HL-60 (cell line): ENCODE measurements at places on chromosomes 3 and 15.
A peak's percentile ranks its signal among the peaks of the same experiment; 100 is the strongest.

GRCh38 chr3:52095990-52096775 lies 39.8 kb upstream of the DUSP7 start:
- DNase-seq: no peak

GRCh38 chr3:16936233-16936632 lies 51.5 kb downstream of the PLCL2 start:
- DNase-seq: peak; percentile 7

DNA sequence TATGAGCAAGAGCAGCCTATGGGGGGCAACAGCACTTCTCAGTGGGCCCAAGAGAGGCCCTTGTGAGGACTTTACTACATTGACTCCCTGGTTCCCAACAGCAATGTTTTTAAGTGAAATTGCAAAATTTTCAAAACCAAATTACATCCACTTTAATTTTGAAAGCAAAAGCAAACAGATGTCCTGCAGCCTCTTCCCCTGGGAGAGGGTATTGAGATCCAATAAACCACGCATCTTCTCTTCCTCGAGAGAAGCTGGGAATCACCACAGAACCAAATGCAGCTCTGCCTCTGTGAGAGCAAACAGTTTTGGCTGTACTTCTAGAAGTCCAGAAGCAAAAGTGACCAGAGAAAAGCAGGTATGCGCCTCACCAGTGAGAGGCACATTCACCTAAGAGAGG lies 25.2 kb downstream of the NMNAT3 start:
- DNase-seq: no peak

GRCh38 chr3:113831103-113831355 lies 7.6 kb upstream of the GRAMD1C start:
- DNase-seq: no peak

DNA sequence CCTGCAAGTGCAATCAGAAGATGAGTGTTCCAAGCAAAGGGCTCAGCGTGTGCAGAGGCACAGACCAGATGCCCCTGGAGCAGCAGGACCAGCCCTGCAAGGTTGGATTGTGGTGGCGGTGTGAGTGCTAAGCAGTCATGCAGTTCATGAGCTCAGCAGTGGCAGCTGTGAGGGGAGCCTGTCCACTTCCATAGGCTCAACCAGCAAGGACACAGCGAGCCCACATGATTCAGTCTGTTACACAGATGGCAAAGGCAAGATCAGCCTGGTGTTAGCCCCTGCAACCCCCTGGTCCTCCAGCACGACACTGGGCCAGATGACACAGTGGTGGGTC lies 95.9 kb upstream of the PRR23E start:
- no peak for DNase-seq

DNA sequence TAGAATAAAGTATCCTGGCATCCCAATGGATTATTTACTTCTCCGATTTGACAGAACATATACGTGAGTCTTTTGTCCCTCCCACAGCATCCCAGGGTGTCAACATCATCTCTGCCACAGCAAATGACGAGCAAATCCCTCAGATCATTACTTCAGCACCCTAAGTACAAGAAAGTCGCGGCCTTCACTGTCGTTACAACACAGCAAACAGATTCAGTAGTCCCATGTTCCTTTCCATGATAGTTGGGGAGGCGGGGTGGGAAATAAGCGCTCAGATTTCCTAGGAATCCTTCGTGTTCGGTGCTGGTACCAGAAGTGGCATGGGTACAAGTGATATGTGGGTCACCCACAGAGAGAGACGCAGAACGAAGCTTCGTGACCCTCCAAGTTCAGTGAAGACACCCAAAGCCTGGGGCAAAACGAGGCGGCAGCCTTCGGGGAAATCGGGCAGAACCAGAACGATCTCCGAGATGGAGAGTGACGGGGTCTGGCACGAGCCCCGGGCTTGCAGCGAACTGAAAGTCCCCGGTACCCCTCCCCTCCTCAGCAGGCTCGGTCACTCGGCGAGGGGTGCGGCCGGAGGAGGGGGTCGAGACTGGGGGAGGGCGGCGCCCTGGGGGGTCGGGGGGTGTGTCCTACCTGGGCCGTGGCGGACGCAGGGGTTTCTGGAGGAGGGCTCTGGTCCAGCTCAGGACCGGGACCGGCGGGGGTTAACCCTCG lies 619 bp downstream of the TTBK2 start:
- peak; percentile 27 for DNase-seq

DNA sequence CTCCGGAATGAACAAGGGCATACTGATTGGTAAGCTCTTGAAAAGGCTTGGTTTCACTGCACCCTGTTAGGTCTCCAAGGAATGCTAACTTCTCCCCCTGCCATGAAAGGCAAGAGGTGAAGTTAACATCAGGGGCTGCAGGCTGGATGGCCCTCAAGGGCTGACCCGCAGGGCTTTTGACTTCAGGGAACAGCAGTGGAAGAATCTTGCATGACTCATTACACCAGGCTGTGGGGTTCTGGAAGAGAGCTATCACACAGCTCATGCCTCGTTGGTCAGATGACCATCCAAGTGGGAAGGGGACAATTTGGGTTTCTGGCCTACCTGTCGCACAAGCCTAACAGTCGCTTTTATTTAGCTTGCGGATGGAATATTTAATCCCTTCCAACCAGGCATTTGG lies 23.6 kb upstream of the ATG7 start:
- DNase-seq: no peak

DNA sequence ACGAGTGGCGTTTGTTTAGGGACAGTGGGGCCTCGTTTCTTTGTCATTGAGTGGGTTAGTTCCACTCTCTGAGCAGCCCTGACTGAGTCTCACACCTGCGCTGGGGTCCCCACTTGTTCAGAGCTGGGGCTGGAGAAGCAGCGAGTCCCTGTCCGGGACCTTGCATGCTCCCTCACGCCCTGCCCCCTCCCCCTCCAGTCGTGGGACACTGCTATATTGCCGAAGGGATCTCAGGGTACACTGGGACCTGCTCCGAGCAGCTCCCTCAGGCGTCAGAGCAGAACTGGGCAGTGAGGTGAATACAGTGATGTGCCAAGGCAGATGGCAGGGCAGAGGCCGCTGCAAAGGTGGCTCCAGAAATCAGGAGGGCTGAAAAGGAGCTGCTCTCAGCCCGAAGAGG lies 59.9 kb upstream of the KLF13 start:
- peak; percentile 82 for DNase-seq

DNA sequence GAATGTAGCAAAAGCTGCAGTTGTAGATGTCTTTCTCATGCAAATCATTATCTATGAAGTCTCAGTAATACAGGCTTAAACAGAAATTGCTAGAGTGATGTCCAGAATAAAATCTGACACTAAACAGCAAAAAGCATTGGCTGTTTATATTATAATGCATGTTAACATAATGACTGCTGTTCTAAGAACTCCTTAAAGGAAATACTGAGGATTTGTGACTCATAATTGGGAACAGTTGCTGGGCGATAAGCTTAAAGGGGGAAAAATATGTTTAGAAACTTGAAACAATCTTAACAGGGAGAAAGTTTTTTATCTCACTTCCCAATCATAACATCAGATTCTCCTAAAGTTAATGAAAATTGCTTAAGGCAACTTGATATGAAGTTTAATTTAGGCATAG lies 17.5 kb downstream of the TIPARP start:
- no peak for DNase-seq
